ENCODE measurements at places on chromosomes 3 and 15.

DNA sequence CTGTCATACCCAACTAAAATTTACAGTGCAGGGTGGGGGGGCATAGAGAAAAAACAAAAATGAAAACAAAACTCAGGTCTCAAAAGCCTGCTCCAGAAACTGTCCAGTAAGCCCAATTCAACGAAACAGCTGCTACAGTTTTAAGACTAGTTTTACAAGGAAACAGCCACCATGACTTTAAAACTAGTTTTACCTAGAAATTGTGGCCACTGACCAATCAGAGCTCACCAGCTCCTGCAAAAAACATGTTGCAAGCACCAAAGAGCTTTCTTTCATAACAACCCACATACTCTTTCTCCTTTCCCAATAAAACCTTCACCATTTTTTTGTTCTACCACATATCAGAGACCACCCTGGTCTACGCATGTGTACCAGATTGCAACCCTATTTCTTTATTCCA lies 7.3 kb upstream of the CFAP91 start:
- DNase-seq, result no peak

GRCh38 chr3:882533-882932 lies 210.3 kb upstream of the CNTN6 start:
- no peak for DNase-seq

GRCh38 chr3:29525254-29525881 lies 244.5 kb downstream of the RBMS3 start:
- no peak for DNase-seq

DNA sequence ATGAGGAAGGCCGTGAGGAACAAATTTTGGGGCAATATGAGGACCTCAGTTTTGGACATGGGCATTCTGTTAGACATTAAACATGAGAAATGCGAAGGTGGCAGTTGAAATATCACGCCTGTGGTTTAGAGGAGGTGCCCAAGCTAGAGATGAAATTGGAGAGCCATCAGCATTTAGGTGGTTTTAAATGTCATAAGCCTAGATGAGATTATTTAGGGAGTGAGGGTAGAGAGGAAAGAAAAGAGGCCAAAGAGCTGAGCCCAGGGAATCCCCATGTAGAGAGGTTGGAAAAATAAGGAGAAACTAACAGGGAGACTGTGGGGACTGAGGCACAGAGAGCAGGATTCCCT lies 14.9 kb downstream of the RTP1 start:
- no peak for DNase-seq

GRCh38 chr3:184765730-184766074 lies 46.3 kb upstream of the VPS8 start:
- DNase-seq, result no peak

DNA sequence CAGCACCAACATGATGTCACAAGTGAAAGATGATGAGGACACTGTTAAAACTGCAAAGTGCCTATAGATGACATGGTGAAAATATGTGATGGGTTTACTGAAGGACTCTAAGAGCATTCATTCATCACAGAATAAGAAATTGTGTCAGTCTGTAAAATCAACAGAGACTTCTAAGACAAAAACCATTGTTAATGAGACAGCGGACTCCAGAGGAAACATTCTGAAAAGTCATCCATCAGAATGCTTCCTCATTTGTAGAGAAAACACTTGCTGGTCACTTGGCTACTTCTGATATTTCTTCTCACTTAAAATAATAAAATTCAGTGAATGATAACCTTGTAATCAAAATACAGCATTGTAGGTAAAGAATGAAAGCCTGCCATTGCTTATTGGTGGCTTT lies 7.3 kb downstream of the PLSCR4 start:
- no peak for DNase-seq

- no peak for DNase-seq
Measured at GRCh38 chr15:77840991-77841775, 208.5 kb upstream of the LINGO1 start.

Measured in H7 (cell line).